ENCODE measurements at places on chromosomes 5 and 9. TPM values are rescaled to one million over a fixed set of nuclear protein-coding genes. Genes with fewer than 3 reads are reported as not detected.

The GMCL2 gene
- total RNA-seq = not detected

The FBXL7 gene
- total RNA-seq = 12.1 TPM

DNA sequence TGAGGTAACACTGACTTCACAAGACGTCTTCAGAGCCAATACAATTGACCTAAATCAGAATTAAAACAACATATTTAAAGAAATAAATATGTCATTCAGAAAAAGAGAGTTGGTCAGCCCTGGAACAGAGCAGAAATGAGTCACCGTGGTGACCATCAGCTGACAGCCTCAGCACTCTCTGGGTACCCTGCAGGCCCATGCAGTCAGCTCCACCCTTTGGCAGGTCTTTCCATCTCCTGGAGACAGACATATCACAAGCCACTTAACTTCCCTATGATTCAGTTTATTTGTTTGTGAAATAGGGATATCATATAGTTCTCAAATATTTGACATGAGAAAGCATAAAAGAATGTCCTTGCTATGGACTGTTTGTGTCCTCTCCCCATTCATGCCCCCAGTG, 151.6 kb upstream of the MEF2C start:
- DNase-seq = no peak

DNA sequence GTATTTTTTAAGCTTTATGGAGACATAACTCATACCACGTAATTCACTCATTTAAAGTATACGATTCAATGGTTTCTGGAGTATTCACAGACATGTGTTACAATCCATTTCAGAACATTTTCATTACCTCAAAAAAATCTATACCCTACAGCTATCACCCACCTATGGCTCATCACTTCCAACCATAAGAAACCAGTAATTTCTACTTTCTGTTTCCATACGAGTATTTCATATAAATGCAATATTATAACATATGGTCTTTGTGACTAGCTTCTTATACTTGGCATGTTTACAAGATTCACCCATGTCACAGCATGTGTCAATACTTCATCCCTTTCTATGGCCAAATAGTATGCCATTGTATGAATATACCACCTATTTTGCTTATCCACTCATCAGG, 18.8 kb downstream of the UBQLN1 start:
- no peak for DNase-seq

- no peak for DNase-seq
These were observed 530.4 kb upstream of the PTPRD start for GRCh38 chr9:11142965-11143738.

DNA sequence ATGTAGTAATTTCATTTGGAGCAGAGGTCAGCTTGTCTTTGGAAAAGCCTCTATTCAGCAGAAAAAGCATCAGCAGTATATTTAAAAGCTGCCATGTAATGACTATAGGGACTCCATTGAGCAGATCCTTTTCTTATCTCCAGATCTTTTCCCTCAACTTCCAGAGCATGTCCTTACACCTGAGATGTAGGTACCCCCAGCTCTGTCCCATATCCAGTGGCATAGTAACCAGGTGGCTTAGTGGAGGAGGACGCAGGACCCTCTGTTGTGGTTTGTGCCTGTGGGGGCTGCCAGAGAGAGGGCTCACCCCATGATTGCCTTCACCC, 61.5 kb downstream of the RCL1 start:
- DNase-seq = no peak
